ENCODE measurements at places on chromosomes 6 and 20. TPM values are rescaled to one million over a fixed set of nuclear protein-coding genes. Genes with fewer than 3 reads are reported as not detected.

PRPH2 gene
- 5.2 TPM for total RNA-seq

SSTR4 gene
- not detected for total RNA-seq

FOXS1 gene
- not detected for total RNA-seq

OXT gene
- total RNA-seq, result not detected

OR12D3 gene
- not detected for total RNA-seq

CLPSL1 gene
- not detected for total RNA-seq

PXDC1 gene
- total RNA-seq, result 24.9 TPM
